T-cell (primary cell): ENCODE measurements at places on chromosomes 11 and 22. TPM values are rescaled to one million over a fixed set of nuclear protein-coding genes. Genes with fewer than 3 reads are reported as not detected.

CSNK2A3 gene
- not detected for total RNA-seq

LRRN4CL gene
- 0.29 TPM for total RNA-seq

P2RY2 gene
- total RNA-seq: not detected

OR51B5 gene
- total RNA-seq: not detected

NOX4 gene
- total RNA-seq: not detected

CYP2D6 gene
- total RNA-seq: 8.6 TPM

UPB1 gene
- 3.1 TPM for total RNA-seq

TMPRSS6 gene
- total RNA-seq: 1.1 TPM

CRYAB gene
- 0.38 TPM for total RNA-seq

MMP8 gene
- not detected for total RNA-seq

HTR3B gene
- total RNA-seq: not detected

ZFP91 gene
- total RNA-seq: 34.0 TPM

TBRG1 gene
- total RNA-seq: 55.5 TPM

KIF18A gene
- 0.76 TPM for total RNA-seq

C22orf23 gene
- not detected for total RNA-seq

SLC43A3 gene
- 13.6 TPM for total RNA-seq

FIBIN gene
- total RNA-seq: not detected

PAX6 gene
- total RNA-seq: not detected

HTR3A gene
- total RNA-seq: not detected

TRPM5 gene
- 0.18 TPM for total RNA-seq

OSBPL5 gene
- 20.9 TPM for total RNA-seq

GGTLC3 gene
- not detected for total RNA-seq

SMIM35 gene
- 0.36 TPM for total RNA-seq

DAGLA gene
- total RNA-seq: 0.19 TPM

RASD2 gene
- not detected for total RNA-seq

CALCA gene
- not detected for total RNA-seq

MMP3 gene
- total RNA-seq: not detected

DBX1 gene
- not detected for total RNA-seq

MOV10L1 gene
- total RNA-seq: not detected

MYBPC3 gene
- not detected for total RNA-seq

SLC22A12 gene
- not detected for total RNA-seq

OAF gene
- total RNA-seq: 3.2 TPM
